ENCODE measurements at places on chromosomes 13 and 19. TPM values are rescaled to one million over a fixed set of nuclear protein-coding genes. Genes with fewer than 3 reads are reported as not detected.

PGLYRP1 gene
- total RNA-seq, result not detected

ZNF579 gene
- 8.9 TPM for total RNA-seq

SPATA13 gene
- total RNA-seq, result 65.5 TPM

TYROBP gene
- not detected for total RNA-seq
